ENCODE measurements at places on chromosomes 1 and 21.

DNA sequence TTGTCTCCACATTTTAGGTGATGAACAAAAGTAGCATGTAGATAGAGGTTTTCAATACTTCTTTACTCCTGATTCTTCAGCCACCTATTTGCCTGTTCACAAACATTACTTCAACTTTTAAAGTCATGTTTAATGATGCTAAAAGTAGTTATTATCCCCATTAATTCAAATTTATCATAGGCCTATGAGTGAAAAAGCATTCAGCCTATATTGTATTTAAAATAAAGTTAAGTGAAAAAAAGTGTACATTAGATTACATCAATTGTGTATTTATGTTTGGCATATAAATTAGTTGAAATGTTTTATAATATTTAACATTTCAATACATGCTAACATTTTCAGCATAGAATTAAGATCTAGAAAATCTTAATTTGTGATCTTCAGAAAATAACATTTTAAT lies 10.5 kb downstream of the CDKN2C start:
- no peak for DNase-seq

- no peak for DNase-seq
Observed at GRCh38 chr1:224495866-224496265, 61.3 kb upstream of the WDR26 start.

DNA sequence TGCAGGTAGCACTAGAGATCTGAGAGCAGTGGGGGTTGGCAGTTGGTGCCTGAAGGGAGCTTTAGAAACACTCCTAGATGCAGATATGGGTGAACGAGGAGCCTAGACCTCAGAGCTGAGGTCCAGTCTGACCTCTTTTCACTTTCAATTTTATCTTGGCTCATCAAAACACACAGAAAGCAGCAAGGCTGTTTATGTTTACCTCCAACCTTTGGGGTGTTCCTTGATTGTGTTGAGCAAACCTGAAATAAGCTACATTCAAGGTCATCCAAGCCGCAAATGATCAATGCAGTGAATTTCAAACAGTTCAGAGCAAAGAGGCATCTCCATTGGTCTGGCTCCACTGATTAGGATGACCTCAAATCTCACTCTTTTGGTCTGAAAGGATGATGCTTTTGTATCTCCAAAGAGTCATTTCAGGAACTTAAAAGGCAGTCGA lies 1.3 kb downstream of the LY9 start:
- DNase-seq = no peak

DNA sequence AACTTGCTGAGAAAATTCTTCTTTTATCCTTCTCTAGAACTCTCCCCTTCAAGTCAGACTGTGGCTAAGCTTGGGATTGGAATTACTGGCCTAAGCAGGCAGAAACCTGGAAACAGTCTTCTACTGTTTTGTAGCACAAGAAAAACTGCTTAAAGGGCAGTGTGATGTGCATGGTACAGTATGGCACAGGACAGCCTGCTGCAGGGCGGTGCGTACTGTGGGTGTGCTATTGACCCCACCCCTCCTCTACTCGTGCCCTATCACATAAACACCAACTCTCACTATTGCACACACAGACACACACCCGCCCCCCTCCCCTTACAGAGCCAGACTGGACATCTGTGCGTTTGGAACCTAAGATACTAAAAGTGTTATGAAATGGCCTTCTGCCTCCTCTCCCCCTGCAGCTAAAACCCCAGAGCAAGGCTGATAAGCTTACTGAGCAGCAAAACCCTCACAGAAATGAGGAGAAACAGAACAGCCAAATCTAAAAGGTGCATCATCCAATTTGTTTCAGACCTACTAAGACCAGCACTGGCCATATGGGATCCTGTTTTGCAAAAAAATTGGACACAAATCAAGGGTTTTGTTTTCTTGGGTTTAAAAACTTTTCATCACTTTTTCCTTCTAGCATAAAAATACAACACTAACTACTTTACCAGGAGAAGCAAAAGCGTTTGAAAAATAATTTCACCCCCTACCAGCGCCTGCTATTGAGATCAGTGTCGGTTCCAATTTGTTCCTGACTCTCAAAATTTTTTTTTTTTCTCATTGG lies 355.8 kb upstream of the LYPLAL1 start:
- no peak for DNase-seq

DNA sequence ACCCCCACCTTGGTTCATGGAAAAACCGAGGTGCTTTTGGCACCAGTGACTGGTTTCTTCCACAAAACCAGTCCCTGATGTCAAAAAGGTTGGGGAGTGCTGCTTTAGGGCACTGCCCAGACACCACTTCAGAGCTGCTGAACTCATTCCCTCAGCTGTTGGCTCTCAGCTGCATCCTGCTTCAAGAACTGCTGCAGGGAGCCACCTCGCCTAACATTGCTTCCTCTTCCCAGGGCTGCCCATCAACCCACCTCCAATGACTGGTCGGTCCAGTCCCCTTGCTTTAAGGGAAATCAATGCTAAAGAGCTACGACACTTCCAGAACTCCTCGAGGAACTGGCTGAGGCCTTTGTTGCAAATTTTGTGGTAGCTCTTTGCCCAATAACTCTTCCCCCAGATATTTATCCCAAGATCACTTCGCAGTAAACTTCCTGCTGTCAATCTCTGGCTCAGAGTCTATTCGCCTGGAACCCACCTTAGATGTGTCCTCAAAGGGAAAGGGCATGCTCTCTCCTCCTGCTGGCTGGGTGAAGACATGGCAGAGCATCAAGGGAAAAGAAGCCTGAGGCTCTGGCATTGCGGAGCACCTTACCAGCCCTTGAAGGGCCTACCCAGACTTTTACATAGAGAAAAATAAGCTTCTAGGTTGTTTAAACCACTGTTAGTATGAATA lies 29.0 kb downstream of the C1orf52 start:
- no peak for DNase-seq

GRCh38 chr1:229781453-229781852 lies 155.4 kb downstream of the URB2 start:
- DNase-seq = no peak

DNA sequence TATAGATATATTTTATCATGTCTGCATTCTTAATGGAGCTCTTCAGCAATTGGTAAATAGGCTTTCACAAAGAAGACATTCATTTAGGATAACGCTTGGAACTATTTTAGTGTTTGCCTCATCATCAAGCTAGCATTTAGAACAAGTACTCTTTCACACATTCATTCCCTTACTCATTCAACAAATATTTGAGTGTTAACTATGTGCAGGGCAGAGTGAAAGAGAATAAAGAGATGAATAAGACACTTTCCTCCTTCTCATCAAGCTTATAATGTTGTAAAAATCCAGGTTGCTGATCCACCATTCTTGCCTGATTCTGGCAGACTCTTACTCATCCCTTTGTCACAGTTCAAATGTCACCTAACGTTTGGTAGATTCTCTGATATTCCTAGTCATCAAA lies 386.3 kb upstream of the BEND5 start:
- DNase-seq = no peak

DNA sequence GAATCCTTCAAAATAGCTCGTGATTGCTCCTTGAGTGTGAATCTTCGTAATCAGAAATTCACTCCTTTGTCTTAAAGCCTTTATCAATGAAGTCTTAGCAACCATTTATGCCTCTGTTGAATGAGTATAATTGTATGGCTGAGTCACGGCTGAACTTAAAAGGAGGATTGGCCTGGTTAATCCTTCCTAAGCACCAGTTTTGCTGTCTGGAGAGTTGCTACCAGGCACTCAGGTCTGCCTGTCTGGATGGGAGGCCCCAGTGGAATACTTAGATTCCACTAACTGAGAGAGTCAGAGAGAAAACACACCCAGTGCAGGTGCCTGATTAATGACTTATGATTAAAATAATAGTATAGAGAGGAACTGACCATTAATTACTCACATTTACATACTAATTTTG lies 7.6 kb upstream of the HHAT start:
- no peak for DNase-seq

DNA sequence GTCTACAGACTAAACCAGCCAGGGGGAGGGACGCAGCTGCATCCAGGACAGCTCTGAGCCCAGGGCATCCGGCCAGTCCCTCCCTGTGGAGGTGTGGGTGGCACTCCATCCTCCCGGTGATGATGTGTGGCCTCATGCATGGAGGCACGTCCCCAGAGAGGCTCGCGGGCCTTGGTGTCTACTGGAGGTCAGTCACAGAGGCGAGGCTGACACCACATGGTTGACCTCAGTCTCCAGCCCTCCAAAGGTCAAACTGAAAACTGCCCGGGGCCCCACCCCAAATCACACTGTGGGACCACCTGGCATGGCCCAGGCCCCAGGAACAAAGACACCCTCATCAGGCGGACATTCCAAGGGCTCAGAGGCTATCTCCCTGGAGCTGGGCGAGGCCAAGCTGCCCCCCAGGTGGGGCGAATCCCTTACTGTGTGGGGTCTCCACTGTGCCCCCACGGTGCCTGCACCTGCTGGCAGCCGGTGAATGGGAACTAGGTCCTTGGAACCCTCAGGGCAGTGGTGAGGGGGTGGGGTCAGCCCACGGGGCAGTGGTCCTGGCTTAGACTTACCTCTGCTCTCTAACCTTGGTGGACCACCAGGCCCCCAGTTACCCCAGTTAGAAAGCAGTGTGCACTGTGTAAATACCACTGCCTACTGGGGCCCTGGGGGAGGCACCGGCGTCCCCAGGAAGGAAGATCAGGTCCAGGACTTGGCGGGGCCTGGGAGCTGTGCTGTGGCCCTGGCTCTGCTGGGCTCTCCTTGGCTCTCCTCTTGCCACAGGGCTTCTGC lies 49.1 kb downstream of the TRPM2 start:
- no peak for DNase-seq

DNA sequence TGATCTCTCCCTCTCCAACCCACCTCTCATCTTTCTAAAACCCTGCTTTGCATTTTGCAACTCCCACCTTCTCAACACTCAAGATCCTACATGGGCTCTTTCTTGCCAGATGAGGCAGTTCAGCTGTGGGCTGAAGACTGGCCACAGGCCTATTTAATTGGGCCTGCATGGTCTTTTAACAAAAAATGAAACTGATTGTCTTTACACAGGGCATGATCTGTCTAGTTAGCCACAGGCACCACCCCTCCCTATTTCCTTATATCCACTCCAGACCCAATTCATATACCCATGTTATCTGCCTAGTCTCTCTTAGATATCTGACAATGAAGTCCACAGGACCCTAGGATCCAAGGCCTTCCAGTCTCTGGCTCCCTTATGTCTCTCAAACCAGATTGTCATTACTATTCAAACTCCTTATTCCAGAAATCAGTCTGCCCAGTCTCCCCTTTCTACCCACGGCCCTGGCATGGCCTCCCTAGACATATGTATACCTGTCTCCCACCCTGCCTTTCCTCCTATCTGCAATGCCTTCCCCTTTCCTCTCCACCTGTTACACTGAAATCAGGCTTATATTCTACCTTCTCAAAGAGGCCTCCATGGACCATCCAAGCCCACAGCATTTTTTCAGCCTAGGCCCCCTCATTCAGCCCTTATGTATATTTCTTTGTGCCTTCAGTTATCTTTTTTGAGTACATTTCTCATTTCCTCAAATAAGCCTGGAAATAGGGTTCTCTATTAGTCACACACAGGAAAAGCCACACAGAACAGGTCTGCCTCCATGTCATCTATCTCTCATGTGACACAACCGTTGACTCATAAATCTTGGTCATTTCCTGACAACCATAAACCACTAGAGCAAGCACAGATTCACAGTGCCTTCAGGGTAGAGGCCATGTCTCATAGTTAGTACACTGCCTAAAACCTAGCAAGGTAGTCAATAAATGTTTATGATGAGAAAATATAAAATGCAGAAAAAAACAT lies 39.0 kb downstream of the LPAR3 start:
- peak; percentile 34 for DNase-seq

- DNase-seq = peak; percentile 58
Observed at GRCh38 chr1:19762175-19762779, 37.4 kb downstream of the TMCO4 start.

DNA sequence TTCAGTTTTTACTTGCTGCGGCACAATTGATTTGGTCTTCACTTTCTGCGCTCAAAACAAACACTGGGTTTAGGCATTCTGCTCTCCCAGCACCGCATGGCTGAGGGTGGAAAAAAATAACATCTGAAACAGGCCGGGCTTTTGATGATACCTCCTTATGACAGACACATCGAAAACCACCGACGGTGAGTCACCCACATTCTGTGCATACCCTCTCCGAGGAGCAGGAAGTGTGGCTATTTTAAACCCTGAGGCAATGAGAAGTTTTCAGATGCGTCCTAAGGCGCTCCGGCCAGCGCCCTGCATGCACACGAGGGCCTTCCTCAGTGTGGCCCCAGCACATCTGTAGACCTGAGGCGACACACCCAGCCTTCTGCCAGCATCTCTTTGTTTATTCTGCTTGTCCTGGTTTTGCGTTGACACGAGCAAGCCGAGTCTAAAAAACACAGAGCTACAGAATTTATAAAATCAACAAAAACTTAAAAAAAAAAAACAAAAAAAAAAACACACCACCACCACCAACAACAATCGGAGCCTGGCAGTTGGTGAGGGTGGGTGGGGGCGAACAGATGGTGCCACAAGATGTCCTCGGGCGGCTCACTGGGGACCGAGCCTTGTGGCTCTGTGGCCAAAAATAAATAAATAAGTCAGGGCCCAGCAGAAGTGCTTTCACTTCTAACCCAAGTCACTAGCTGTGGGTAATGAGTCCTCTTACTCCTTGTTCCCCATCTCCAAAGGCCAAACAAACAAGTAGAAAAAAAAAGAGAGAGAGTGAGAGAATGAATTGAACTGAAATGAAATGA lies 162.6 kb upstream of the IRF2BP2 start:
- peak; percentile 89 for DNase-seq

DNA sequence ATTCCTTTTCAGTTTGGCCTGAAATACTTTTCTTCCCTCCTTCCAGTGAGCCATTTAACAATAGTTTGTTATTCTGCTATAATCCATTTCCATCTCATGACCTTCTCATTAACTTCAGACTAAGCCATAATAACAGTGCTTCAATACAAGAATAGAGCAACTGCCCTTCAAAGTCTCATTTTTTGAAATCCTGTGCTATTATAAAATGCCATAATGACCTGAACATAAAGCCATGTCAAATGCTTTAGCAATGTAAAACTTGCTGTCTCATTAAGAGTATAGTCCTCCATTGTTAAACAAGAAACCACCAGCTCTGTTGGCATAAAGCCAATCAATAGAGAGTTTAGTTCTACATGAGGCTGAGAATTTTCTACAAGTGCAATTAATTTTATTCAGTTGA lies 9.6 kb upstream of the PIGK start:
- no peak for DNase-seq

GRCh38 chr1:16087733-16088132 lies 14.3 kb upstream of the FAM131C start:
- no peak for DNase-seq

GRCh38 chr1:37865348-37866120 lies 6.1 kb upstream of the MTF1 start:
- peak; percentile 56 for DNase-seq

DNA sequence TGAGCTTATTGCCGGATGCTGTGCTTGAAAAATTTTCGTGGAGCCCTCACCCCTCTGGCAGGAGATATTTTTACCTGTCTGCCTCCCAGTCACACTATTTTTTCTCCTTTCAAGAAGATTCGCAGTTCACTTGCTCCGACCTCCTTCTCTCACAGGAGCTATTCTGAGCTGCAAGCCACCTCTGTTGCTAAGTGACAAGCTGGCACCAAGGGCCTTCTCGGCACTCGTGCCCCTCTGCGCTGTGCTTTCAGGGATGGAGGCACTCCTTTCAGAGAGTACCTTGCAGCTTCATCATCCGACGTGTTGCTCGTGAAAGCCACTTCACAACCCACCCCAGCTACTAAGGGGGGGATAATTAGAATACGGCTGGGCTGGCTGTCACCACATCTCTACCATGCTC lies 11.6 kb downstream of the SLC6A17 start:
- DNase-seq = no peak

GRCh38 chr1:99680270-99680669 lies 34.4 kb downstream of the PALMD start:
- DNase-seq = no peak

Data from activated T-cell treated with anti-CD3 and anti-CD28 coated beads, Interleukin-2, amount 50 U/mL, for 48 hours (primary cell).